ENCODE measurements at places on chromosomes 5 and 9.
A peak's percentile ranks its signal among the peaks of the same experiment; 100 is the strongest.

GRCh38 chr5:108560581-108560980, 178.7 kb upstream of the FBXL17 start:
- DNase-seq = no peak

DNA sequence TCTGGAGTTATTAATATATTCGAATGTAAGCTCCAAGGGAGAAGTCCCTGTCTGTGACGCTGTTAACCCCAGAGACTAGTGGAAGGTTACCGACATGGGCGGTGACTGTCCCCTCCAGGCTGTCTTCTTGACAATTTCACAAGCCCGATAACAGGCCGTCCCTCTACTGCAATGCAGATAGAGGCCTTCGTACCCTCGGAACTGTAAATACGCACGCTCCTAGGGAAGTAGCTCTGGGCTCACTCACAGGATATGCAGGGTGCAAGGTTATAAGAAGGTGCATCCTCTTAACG, 680 bp upstream of the RFK start:
- DNase-seq = peak; percentile 65

- DNase-seq = no peak
These were observed 286.4 kb upstream of the WWC1 start for GRCh38 chr5:168005093-168005492.

DNA sequence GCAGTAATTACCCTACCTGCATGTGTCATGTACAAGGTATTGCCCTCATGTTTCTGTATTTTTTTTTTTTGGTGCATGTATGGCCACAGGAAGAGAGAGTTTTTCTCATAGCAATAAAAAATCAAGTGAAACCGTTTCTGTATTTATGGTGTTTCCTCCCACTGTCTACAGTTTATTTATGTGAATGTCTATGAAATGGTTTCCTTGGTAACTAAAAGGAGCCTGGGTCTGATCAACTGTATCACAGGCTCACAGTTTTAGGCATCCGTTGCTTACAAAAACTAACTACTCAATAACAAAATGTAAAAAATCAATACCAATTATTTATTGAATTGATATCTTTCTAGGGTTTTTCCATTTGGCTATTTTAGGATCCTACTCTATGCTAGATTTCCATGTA, 464.4 kb downstream of the TAF11L14 start:
- peak; percentile 1 for DNase-seq
